ENCODE measurements at places on chromosomes 12 and 14.

GRCh38 chr12:28313631-28314030, 123.4 kb downstream of the CCDC91 start:
- peak; percentile 11 for DNase-seq

DNA sequence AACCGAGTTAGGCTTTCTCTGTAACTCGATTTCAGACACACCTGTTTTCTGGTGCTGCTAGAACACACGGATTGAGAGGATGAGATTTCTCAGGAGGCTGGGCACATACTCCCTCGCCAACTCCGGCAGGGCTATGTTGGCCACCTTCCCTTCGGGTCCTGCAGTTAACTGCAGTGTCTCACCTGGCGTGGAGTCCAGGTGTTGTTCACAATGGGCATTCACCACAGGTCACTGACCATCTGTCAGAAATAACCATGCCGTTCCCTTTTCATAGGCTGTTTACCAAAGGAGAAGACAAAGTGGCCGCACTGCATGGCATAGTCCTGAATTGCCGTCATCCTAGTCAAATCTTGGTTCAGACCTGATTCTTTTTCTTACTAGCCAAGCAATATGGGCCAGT, 5.5 kb upstream of the KCNH3 start:
- DNase-seq: no peak

- no peak for DNase-seq
These were observed 26.5 kb upstream of the ACTN1 start for GRCh38 chr14:69005432-69006148.

- DNase-seq: no peak
These were observed 225.0 kb downstream of the GXYLT1 start for GRCh38 chr12:41919526-41920261.

DNA sequence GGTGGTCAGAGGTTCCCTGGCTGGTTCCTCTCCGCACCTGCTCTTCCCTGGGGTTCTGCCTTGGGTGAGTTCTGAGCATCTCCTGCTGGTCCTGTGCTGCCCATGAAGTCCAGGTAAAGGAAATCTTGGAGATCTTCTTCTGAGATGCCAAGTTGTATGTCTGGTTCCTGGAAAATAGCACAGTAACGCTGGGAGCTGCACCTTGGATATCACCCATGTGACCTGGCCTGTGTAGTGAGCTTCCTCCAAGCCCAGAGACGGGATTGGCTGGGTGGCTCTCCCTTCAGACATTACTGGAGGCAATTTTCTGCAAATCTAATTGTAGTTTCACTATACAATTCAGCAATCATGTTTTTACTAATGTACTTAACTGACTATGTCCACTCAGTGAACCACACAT, 1281.1 kb downstream of the TMEM121 start:
- no peak for DNase-seq

DNA sequence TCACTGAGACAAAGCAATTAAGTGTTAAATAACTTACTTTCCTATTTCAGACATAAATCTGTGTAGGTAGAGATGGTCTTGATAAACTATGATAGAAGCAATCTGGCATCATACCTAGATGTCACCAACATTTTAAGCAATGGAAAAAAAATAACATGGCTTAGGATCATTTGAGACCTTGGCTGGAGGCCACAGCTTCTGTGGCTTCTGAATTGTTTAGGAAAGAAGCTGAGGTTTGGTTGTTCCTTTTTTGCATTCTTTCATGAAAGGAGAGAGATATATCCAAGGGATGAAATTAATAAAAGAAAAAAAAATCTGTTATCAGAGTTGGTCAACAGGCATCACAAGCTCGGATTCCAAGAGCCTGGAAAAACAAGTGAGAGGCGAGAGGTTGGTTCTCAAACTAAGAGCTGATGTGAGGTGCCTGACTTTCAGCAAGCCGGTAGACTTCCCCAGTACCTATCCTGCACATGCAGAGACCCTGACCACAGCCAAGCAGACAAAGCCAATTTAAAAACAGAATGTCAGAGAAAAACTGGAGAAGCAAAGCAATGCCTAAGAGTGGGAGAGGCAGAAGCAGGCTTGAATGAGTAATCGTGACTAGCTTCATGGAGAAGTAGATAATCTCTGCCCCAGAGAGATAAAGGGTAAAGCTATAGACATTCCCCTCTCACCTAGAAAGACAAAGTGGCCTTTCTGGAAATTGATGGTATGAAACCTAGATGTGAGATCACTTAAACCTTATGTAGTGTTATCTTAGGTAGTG, 43.4 kb upstream of the ST8SIA1 start:
- DNase-seq: no peak

- DNase-seq: no peak
These were observed 55.6 kb downstream of the ZC3H14 start for GRCh38 chr14:88618476-88618875.
